ENCODE measurements at places on chromosomes 7 and 10.

GRCh38 chr7:72244826-72245398 lies 167.2 kb downstream of the CALN1 start:
- DNase-seq, result no peak

DNA sequence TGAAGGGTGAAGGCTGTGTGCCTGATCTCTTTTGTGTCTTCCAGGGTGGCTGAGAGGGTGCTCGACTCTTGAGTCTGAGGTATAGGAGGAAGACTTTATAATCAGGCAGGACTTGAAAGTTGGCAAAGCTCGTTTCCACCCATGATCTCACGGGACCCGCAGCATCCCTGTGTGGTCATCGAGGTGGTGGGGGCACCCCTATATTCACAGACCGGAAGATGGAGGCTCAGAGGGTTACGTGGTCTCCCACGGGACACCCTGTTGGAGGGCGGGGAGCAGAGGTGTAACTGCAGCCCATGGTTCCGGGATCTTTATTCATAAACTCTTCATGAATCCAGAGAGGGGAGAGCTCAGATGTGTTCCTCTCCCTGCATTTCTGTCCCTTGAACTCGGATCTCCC lies 9.6 kb upstream of the SHH start:
- DNase-seq, result no peak

- no peak for DNase-seq
Observed at GRCh38 chr7:69772718-69773436, 174.6 kb downstream of the AUTS2 start.

DNA sequence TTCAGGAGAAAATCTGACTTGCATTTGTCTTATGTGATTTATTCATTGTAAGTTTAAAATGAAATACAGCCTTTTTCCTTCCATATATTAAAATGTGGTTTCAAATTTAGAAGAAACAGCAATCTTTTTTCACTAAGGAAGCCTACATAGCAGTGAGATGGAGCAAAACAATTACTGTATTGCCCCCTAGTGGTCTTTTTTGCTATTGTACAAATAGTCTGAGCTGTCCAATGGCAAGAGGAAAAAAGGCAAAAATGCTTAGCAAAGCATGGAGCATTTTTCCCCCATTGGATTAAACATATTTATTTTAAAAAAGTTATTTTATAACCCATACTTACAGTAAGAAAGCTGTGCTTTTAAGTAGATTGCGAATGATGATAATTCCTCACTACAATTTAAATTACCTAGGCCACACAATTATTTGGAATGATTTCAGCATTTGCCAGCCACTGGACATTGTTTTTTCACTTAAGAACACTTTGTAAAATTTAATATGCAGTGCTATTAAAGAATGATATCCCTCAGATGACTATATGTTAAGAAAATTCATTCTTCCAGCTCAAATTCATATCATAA lies 119.5 kb downstream of the CPED1 start:
- DNase-seq, result peak; percentile 62

DNA sequence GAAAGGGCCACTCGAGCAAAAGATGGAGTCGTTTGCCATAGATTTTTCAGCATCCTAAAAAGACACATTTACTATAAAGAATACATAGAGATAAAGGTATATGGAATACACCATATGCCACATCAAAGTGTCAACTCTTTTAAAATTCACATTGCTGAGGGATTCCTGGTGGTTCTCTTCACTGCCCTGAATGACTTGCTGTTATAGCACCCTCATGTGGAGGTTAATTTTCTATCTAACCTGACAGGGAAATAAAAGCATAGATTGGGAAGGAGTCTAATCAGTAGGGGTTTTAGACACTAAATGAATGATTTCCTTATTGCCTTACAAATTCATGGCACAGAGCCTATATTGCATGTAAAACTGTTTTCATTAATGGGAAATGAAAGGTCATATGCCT lies 25.9 kb downstream of the DNAH11 start:
- peak; percentile 23 for DNase-seq

- DNase-seq, result no peak
Observed at GRCh38 chr10:44761076-44761475, 150.1 kb upstream of the TMEM72 start.

DNA sequence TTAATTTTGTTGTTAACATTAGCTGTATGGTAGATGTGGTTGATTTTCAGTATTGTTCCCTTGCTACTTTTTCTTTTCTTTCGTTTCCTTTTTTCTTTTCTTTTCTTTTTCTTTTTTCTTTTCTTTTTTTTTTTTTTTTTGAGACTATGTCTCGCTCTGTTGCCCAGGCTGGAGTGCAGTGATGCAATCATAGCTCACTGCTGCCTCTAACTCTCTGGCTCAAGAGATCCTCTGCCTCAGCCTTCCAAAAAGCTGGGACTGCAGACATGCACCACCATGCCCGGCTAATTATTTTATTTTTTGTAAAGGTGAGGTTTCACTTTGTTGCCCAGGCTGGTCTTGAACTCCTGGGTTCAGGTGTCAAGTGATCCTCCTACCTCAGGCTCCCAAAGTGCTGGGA lies 14.4 kb downstream of the SLC26A3 start:
- DNase-seq, result no peak

All from CD4-positive, alpha-beta T cell treated with Interleukin-10 for 1 hour (primary cell).